ENCODE measurements at places on chromosomes 6 and 20. TPM values are rescaled to one million over a fixed set of nuclear protein-coding genes. Genes with fewer than 3 reads are reported as not detected.

Gene FAM209B
- total RNA-seq, result not detected

DNA sequence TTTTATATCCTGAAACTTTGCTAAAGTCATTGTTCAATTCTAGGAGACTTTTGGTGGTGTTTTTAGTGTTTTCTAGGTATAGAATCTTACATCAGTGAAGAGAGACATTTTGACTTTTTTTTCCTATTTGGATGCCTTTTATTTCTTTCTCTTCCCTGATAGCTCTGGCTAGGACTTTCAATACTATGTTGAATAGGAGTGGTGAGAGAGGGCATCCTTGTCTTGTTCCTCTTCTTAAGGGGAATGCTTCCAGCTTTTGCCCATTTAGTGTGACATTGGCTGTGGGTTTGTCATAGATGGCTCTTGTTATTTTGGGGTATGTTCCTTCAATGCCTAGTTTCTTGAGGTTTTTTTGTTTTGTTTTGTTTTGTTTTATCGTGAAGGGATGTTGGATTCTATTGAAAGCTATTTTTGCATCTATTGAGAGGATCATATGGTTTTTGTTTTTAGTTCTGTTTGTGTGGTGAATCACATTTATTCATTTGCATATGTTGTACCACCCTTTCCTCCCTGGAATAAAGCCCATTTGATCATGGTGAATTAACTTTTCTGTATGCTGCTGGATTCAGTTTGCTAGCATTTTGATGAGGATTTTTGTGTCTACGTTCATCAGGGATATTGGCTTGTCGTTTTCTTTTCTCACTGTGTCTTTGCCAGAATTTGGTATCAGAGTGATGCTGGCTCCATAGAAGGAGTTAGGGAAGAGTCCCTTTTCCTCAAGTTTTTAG, 540.1 kb upstream of the FLRT3 start:
- DNase-seq, result no peak

Gene ZBTB46
- total RNA-seq, result 4.5 TPM

- DNase-seq, result peak; percentile 96
These were observed 599.4 kb upstream of the CITED2 start for GRCh38 chr6:139973669-139974344.

GRCh38 chr20:5602346-5602745, 147.9 kb upstream of the SHLD1 start:
- peak; percentile 53 for DNase-seq

DNA sequence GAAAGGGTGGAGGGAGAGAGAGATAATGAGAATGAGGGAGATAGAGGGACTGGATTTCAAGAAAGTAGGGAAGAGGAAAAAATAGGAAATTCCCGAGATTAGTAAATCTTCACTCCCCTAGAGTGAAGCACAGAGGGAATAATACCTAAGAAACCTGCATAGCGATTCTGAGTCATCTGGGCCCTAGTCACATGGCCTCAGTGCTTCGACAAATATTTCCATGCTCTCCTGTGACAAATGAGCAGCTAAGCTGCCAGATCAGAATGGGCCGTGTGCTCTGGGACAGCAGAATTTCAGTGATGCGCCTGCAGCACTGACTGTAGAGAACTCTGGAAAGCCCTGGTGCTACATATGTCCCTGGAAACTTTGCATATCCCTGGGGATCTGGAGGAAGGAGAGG, 48.6 kb upstream of the GRIK2 start:
- no peak for DNase-seq

- DNase-seq, result no peak
These were observed 99.9 kb downstream of the AIG1 start for GRCh38 chr6:143160439-143161220.

DNA sequence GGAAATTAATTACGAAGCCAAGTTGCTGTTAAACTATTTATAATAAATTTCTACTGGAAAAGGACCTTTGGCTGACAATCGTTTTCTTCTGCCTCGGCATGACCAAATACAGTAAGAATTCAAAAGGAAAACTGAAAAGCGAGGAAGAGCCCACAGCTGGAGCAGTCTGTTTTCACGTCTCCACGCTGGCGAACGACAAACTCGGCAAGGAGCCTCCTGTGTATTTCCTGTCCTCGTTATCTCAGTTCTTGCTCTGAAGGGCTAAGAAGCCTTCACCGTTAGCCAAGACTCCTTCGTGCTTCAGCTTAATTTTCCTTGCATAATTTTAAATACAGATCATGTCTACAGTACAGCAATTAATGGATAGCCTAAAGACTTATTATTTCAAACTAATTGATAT, 214.3 kb upstream of the PLCB4 start:
- peak; percentile 64 for DNase-seq

DNA sequence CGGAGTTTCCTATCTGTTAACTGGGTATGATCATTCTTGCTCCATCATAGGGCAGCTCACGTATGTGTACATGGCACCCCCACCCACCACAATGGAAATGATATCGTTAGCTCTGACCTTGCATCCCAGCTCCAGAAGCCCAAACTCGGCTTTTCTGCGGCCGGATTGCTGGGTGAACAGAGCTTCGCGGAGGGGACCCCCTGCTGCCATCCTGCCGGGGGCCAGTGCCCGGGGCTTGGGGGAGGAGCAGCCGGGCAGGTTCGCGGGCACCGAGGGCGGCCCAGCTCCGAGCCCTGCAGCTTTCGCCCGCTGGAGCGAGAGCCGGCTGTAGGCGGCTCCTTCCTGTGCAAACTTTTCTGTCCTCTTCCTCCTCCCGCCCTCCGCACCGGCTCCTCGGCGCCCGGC, 24.9 kb upstream of the FUCA2 start:
- peak; percentile 45 for DNase-seq

Gene TOX2
- total RNA-seq, result 4.4 TPM
